ENCODE measurements at places on chromosomes 7 and 10.
A peak's percentile ranks its signal among the peaks of the same experiment; 100 is the strongest.

DNA sequence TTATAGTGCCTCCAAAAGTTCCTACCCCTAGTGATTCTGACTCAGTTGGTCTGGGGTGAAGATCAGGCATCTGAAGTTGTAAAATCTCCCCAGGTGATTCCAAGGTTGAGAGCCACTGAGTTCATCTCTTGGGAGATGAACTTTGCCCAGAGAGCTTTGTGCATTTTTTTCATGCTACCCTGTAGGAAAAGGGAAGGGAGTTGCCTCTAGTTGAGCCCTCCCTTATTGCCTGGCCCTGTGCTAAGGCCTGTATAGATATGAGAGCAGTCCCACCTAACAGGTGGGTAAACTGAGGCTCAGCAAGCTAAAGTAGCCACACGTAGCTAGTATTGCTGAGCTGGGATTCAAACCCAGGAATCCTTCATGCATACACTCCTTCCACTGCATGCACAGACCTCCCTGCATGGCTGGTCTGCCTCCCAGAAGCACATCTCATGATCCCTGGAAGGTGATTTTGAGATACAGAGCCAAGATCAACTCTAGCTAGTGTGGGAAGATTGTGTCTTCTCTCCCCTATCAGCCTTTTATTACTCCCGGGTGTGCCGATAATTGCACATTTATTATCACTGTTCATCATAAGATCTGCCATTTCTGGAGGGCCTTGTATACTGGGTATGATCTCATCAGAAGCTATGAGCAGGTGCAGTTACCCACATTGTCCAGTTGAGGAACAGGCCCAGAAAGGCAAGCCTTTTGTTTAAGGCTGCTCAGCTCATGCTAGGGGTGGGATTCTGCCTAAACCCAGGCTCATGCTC lies 47.0 kb downstream of the TBATA start:
- no peak for DNase-seq

GRCh38 chr7:135499818-135500217 lies 10.1 kb downstream of the CNOT4 start:
- DNase-seq, result no peak

- no peak for DNase-seq
Measured at GRCh38 chr7:25399000-25399750, 170.9 kb upstream of the NPVF start.

GRCh38 chr7:123864436-123864835 lies 19.5 kb downstream of the HYAL4 start:
- DNase-seq, result no peak

GRCh38 chr7:107902381-107902780 lies 11.4 kb downstream of the DLD start:
- no peak for DNase-seq

DNA sequence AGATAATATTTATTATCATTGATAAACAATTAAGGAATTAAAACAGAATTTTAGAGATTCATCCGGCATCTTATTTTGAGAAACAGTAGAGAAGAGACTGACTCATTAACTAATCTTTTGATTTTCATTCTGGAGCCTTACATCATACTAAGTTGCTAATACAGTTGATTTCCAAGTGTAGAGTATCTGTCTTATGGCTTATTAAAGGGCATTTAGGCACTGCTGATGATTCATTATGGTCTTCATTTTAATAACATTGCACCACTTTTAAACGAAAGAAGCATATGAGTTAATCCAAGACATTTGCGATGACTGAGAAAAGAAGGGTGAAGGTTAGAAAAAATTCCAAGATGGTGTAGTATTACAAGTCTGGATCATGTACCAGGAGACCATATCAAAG lies 186.0 kb upstream of the CACNA2D1 start:
- DNase-seq, result no peak

GRCh38 chr10:110214371-110214826 lies 7.0 kb downstream of the MXI1 start:
- no peak for DNase-seq

DNA sequence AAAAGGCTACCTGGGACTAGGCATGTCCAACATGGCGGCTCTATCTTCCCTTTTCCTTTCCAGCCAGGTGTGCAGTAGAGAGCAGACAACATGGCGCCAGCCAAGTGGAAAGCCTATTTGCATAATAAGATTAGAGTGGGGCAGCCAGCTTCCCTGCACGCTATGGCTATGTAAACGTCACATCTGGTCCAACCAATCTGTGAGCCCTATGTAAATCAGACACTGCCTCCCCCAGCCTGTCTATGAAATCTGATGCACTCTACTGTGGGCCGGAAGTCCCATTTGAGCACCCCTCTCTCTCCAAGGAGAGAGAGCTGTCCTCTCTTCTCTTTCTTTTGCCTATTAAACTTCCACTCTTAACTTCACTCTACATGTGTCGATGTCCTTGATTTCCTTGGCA lies 984.9 kb upstream of the AUTS2 start:
- DNase-seq, result no peak

DNA sequence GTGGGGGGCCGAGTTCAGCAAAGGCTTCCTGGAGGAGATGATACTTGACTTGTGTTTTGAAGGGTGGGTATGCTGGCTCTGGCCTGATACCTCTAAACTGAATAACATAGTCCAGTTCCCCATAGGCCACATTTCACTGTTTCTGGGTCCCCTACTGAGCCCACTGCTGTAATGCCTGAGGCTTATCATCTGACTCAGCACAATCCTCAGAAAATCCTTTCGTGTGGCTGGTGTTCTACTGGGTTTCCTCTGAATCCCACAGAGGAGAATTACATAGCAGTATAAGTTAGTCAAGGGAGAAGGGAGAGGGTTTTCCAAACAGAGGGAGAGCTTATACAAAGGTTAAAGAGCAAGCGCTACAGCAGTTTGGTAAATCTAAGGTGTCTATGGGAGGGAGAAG lies 2.8 kb upstream of the R3HCC1L start:
- no peak for DNase-seq

DNA sequence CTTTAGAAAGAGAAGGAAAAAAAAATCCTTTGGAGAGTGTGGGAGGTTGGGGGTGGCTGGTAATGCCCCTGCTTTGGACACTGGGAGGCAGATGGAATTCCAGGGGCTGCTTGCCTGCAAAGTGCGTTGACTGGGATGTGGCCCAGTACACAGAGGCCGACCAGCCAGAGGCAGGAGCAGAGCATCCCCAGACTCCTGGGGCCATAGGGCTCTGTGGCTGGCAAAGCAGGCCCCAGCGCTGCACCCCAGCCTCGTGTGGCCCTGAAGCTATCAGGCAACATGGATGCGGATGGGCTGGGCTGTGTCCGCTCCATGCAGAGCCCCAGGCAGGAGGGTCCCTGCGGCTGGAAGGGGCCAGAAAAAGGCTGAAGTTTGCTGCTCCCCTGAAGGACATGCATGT lies 361.6 kb upstream of the FZD8 start:
- DNase-seq, result no peak

GRCh38 chr7:156503196-156503595 lies 137.4 kb upstream of the RNF32 start:
- no peak for DNase-seq

GRCh38 chr7:2729031-2729892 lies 41.3 kb downstream of the AMZ1 start:
- DNase-seq, result peak; percentile 41

- DNase-seq, result no peak
Measured at GRCh38 chr7:33459340-33459751, 330.0 kb downstream of the BBS9 start.

- no peak for DNase-seq
Measured at GRCh38 chr7:39824456-39825200, 125.4 kb upstream of the CDK13 start.

DNA sequence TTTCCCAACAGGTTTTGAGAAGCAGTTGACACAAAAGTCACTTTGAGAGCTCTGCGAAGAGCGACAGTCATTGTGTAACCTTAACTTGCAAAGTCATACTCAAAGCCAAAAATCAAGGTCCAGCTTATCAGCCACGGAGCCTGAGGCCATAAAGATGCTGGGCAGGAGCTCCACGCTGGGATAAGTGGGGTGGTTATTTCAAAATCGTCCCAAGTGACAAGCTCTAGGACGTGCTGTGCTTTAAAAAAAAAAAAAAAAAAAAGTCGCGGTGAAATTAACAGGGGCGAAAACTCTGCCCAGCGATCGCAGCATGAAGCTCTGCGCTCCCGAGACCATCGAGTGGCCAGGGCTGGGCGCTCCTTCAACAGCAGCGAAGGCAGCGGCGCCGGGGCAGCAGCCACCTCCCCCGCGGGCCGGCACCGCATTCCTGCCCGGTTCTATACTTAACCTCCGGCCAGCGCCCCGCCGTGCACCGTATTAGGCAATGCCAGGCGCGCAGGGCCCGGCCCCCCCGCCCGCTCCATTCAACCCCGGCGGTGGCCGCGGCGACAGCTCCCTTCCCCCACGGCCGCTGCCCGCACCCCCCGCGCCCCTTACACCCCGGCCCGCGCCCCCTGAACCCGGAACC lies 657 bp downstream of the HACD1 start:
- DNase-seq, result peak; percentile 55

GRCh38 chr10:29981510-29981909 lies 77.9 kb downstream of the JCAD start:
- DNase-seq, result no peak

DNA sequence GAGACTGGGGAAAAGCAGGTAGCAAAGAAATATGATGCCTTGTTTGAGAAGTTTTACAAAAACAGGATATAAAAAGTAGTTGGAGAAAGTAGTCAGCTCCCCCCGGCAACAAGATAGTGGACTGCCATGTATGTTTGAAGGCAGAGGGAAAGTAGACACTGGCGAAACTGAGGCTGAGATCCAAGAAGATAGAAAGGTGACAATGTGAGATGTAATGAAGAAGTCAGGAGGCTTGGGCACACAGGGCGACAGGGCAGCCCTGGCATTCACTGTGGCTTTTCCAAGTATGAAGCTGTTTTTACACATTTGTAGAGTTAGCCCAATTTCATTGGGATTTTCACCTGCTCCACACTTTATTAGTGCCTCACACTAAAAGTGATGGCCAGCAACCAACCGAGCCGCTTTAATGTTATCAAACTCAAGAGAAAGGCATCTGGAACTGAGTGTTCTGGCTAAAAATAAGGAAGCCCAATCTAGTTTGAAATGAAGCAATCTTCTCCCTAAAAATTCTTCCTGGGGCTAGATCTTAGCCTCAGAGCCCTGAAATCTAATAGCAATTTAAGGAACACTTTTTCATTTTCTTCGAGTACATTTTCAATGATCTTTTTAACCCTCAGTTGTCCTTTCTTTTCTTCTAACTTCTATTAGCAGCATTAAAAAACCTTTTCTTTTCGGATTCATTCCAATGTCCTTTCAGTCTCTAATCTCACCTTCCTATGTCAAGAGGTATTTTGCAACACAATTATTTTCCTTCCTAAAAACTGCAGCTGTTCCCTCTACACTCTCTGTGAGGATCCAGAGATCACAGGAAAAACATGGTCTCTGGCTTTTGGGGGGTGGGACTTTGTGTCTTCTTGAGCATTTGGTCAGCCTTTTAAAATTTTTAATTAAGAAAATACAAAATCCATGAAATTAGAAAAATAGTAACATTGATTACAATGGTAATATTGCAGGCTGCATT lies 108.0 kb downstream of the RNLS start:
- DNase-seq, result no peak

DNA sequence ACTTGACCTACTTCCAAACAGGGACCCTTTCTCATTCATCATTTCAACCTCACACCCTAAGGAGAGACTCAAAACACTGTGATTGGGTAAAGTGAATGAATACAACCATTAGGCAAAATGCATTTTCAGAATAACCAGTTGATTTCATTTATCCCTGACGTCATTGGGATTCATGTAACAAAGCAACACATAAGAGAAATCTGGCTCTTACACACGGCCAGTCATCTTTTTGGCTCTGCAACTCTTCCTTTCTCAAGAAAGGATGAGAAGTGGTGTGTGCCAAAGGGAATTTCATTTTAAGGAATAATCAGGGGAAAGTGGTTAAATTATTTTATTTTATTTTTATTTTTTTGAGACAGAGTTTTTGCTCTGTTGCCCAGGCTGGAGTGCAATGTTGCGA lies 83.1 kb downstream of the CPVL start:
- DNase-seq, result no peak

DNA sequence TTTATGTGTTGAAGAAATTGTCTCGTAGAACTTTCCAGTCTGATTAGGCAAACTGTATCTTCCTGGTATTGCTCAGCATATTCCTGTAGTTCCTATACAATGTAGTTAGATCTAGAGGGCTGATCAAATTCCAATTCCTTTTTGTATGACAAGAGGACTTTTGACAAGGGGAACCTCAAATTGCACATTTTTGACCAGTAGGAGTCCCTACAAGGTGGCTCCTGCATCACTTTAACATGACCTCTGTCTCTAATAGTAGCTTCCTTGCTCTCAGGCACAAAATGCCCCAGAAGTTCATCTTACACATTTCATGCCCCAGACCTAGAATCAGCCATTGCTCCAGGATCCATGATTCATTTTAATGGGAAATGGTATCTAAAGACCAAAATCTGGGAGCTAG lies 18.7 kb downstream of the HERPUD2 start:
- no peak for DNase-seq

GRCh38 chr10:90288391-90288933 lies 569.4 kb downstream of the HTR7 start:
- no peak for DNase-seq

DNA sequence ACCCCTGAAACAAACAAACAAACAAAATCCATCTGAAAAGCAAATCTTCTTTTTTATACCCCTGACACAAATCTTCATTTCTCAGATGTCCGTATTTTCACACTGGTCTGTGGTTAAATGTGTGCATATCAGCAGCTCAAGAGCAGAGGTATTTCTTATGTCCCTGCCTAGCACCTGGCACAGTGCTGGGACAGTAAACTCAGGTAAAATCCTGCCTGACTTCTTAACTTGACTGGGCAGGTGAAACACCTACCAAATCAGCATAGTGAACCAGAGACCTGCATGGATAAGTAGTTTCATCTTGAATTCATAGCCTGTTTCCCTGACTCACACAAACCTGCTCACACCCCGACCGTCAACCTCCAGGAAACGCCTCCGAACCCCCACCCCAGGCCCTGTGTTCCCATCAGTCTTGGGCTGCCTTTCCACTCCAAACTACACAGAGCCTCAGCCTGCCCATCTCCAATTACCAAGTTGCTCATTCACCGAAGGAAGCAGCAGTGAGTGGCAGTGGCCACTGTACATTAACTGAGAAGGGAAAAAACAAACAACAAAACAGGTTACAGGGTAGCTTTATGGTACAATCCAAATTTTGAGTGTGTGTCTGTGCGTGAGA lies 109.9 kb downstream of the HECTD2 start:
- no peak for DNase-seq

- no peak for DNase-seq
Measured at GRCh38 chr7:151327659-151328058, 14.0 kb upstream of the NUB1 start.

- DNase-seq, result peak; percentile 69
Measured at GRCh38 chr7:95608359-95609173, 12.2 kb upstream of the PDK4 start.
